ENCODE measurements at places on chromosomes 12 and 14. TPM values are rescaled to one million over a fixed set of nuclear protein-coding genes. Genes with fewer than 3 reads are reported as not detected.

Gene MYF6
- total RNA-seq = not detected

Gene RTL1
- total RNA-seq = not detected

Gene BMP4
- total RNA-seq = not detected

Gene ISCU
- total RNA-seq = 108 TPM

Gene SYCP3
- total RNA-seq = 0.69 TPM

Gene PTPRQ
- total RNA-seq = not detected

Gene RFX4
- total RNA-seq = not detected

Gene GYS2
- 0.40 TPM for total RNA-seq

Gene OVCH1
- not detected for total RNA-seq

Gene KLRB1
- 9.0 TPM for total RNA-seq

GRCh38 chr14:72401101-72401625 lies 468.9 kb downstream of the RGS6 start:
- no peak overlapping the region for H3K4me3 ChIP-seq
- H3K27ac ChIP-seq = no peak overlapping the region
- no peaks in the 10 kb centered on the region for H3K36me3 ChIP-seq
- no peak for DNase-seq
- no peaks in the 10 kb centered on the region for H3K27me3 ChIP-seq

- H3K27ac ChIP-seq = no peak overlapping the region
- H3K27me3 ChIP-seq = peaks cover 11% of the 10 kb centered on the region
- no peak for DNase-seq
- no peaks in the 10 kb centered on the region for H3K4me1 ChIP-seq
Measured at GRCh38 chr14:61129168-61129745, 148.2 kb downstream of the SLC38A6 start.

DNA sequence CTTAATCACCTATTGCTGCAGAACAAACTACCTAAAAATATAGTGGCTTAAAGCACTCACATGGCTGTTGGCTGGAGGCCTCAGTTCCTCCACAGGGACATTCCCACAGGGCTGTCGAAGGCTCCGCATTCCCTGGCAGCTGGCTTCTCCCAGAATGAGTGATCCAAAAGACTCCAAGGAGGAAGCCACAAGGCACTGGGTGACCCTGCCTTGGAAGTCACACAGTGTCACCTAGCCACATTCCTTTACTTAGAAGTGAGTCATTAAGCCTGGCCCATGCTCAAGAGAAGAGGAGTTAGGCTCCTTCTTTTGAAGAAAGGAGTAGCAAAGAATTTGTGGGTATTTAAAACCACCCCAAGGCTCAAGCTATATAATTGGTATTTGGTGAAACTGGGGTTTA lies 63.9 kb upstream of the MAP1LC3B2 start:
- H3K27me3 ChIP-seq = no peaks in the 10 kb centered on the region
- no peak for DNase-seq
- no peaks in the 10 kb centered on the region for H3K36me3 ChIP-seq
- no peak overlapping the region for H3K4me3 ChIP-seq
- no peak overlapping the region for H3K27ac ChIP-seq
- no peaks in the 10 kb centered on the region for H3K4me1 ChIP-seq

DNA sequence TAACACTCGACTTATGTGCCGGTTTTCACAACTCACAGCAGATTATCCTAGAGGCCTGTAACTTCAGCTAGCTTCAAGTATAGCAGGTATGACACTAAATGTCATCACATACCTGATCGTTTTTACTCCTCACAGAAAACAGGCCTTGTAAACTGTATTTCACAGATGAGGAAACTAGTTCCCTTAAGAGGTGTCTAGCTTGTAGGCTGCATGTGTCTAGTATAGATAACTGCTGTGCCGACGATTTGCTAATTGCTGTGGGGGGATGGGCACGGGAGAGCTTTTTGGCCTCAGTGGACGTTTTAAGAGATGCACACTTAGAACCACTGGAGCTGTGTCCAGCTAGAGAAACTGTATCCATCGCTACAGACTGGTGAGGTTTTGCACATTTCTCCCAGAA lies 78.8 kb downstream of the PAPOLA start:
- DNase-seq = no peak
- no peak overlapping the region for H3K27ac ChIP-seq
- H3K4me1 ChIP-seq = peaks cover 9% of the 10 kb centered on the region
- no peak overlapping the region for H3K4me3 ChIP-seq
- H3K27me3 ChIP-seq = no peaks in the 10 kb centered on the region
- no peaks in the 10 kb centered on the region for H3K36me3 ChIP-seq

DNA sequence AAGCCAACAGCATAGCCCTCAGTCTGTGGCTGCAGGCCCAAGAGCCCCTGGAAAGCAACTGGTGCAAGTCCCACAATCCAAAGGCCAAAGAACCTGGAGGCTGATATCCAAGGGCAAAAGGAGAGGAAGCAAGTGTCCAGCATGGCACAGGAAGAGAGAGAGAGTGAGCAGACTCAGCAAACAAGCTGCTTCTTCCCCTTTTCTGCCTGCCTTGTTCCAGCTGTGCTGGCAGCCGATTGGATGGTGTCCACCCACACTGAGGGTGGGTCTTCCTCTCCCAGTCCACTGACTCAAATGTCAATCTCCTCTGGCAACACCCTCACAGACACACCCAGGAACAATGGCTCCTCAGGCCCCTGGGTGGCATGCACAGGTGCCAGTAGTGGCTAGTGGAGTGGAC lies 33.5 kb downstream of the SMCO2 start:
- H3K4me1 ChIP-seq = no peaks in the 10 kb centered on the region
- H3K27ac ChIP-seq = no peak overlapping the region
- H3K4me3 ChIP-seq = no peak overlapping the region
- H3K27me3 ChIP-seq = peaks cover 3% of the 10 kb centered on the region
- DNase-seq = no peak

GRCh38 chr14:82134411-82134810 lies 600.8 kb upstream of the SEL1L start:
- no peaks in the 10 kb centered on the region for H3K27me3 ChIP-seq
- H3K36me3 ChIP-seq = no peaks in the 10 kb centered on the region
- no peak overlapping the region for H3K4me3 ChIP-seq
- no peak overlapping the region for H3K27ac ChIP-seq
- no peaks in the 10 kb centered on the region for H3K4me1 ChIP-seq
- no peak for DNase-seq

GRCh38 chr12:102509123-102509626 lies 28.8 kb upstream of the IGF1 start:
- no peaks in the 10 kb centered on the region for H3K27me3 ChIP-seq
- no peak overlapping the region for H3K4me3 ChIP-seq
- no peak for DNase-seq
- no peaks in the 10 kb centered on the region for H3K4me1 ChIP-seq

DNA sequence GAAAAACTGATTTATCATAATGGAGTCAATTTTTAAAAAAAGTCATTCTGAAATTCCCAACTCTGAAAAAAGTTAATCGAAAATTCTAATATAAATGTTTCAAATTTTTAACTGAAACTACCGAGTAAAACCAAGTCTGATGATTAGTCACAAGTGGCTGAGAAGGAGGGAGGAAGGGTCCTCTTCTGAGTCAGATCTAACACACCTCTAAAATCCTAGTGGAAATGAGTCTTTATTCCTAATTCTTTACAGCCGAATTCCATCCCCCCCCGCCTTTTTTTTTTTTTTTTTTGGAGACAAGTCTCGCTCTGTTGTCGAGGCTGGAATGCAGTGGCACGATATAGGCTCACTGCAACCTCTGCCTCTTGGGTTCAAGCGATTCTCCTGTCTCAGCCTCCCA lies 37.9 kb downstream of the RAD9B start:
- H3K36me3 ChIP-seq = peaks cover 9% of the 10 kb centered on the region
- DNase-seq = no peak

DNA sequence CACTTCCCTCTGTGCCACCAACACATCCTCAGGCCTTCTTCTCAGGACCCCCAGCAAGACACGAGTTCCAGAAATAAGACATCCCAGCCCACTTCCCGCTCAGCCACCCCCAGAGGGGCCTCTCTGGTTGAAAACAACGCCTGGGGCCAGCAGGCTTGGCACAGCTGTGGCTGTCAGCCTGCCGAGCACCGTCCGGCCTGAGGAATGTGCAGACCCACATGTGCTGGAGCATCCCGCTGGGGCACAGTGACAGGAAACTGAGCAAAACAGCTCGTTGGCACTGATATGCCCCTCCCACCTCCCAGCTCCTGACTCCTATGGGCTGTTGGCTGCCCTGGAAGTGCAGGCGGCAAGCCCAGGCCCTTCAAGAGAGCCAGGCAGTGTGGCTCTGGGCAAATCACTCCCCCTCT lies 1.4 kb downstream of the SYNE3 start:
- peak overlapping the region; percentile 77 for H3K4me3 ChIP-seq
- peaks cover 62% of the 10 kb centered on the region for H3K4me1 ChIP-seq
- no peaks in the 10 kb centered on the region for H3K36me3 ChIP-seq
- H3K27me3 ChIP-seq = no peaks in the 10 kb centered on the region
- DNase-seq = no peak

DNA sequence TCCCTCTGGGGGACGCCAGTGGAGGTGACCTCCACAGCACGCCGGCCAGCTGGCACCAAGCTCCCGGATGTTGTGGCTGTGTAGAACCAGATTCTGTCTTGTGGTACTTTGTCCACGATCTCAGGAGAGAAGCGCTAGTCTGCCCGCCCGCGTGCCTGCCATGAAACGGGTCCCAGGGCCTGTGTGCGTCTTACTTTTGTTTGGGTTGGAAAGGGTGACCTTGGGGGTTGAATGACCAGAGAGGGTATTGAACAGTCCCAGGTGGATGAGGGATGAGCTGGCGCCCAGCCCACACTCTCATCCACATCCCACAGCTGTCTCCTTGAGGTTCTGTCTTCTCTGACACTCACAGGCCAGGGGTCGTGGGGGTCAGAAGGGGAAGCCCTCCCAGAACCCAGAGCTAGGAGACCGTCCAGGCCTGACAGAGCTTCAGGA lies 78.3 kb downstream of the WDR20 start:
- H3K27me3 ChIP-seq = no peaks in the 10 kb centered on the region
- H3K27ac ChIP-seq = no peak overlapping the region
- no peak overlapping the region for H3K4me3 ChIP-seq
- peaks cover 10% of the 10 kb centered on the region for H3K4me1 ChIP-seq

GRCh38 chr12:52508211-52508610 lies 12.0 kb downstream of the KRT5 start:
- H3K36me3 ChIP-seq = no peaks in the 10 kb centered on the region
- H3K4me3 ChIP-seq = no peak overlapping the region
- H3K4me1 ChIP-seq = no peaks in the 10 kb centered on the region
- peaks cover 6% of the 10 kb centered on the region for H3K27me3 ChIP-seq
- DNase-seq = no peak

DNA sequence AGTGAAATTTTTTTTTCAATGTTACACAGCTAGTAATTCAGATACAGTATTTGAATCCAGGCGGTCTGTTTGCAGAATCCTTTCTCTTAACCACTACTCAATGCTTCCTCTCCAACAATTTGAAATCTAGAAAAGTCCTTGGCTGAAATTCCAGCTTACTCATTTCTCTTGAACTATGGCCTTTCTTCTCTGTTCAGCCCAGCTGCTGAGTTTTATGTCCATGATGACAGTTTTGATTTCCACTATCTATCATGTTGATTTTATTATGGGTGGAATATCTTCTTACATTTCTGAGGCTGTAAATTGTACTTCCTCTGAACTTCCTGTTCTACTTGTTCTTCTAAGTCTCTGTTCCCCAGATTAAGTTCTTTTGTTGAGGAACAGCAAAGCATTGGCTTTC lies 315.3 kb downstream of the DIO2 start:
- no peak overlapping the region for H3K27ac ChIP-seq
- no peaks in the 10 kb centered on the region for H3K27me3 ChIP-seq
- no peak overlapping the region for H3K4me3 ChIP-seq

- no peak overlapping the region for H3K4me3 ChIP-seq
- DNase-seq = no peak
- H3K27ac ChIP-seq = no peak overlapping the region
- H3K27me3 ChIP-seq = no peaks in the 10 kb centered on the region
Measured at GRCh38 chr14:86521843-86522242, 991.9 kb downstream of the FLRT2 start.

DNA sequence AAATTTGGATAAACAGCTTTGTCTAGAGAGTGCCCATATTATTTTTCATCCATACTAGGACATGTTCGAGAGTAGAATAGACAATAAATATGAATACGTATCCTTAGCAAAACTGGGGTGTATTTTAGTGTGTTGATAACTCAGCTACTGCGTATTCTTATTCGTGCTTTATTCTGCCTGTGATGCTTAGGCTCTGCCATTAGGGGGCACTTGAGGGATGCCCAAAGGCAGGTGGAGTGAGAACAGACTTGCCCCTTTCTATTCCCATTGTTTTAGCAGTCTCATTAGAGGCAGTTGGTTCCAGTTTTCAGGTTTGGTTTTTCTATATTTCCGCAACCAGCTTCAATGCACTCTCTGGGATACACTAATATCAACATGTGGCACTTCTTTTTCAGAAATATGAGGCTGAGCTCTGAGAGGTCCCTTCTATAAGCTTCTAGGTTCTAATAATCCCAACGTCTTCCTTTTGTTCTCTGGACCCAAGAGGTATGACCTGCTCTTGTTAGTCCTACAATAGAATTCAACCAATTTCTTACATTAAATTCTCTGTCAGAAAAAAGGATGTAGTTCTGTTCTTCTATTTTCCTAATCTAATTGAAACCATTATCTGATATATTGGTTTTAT lies 985.7 kb upstream of the FBXO33 start:
- no peak overlapping the region for H3K27ac ChIP-seq
- no peaks in the 10 kb centered on the region for H3K4me1 ChIP-seq
- H3K4me3 ChIP-seq = no peak overlapping the region
- H3K36me3 ChIP-seq = no peaks in the 10 kb centered on the region

DNA sequence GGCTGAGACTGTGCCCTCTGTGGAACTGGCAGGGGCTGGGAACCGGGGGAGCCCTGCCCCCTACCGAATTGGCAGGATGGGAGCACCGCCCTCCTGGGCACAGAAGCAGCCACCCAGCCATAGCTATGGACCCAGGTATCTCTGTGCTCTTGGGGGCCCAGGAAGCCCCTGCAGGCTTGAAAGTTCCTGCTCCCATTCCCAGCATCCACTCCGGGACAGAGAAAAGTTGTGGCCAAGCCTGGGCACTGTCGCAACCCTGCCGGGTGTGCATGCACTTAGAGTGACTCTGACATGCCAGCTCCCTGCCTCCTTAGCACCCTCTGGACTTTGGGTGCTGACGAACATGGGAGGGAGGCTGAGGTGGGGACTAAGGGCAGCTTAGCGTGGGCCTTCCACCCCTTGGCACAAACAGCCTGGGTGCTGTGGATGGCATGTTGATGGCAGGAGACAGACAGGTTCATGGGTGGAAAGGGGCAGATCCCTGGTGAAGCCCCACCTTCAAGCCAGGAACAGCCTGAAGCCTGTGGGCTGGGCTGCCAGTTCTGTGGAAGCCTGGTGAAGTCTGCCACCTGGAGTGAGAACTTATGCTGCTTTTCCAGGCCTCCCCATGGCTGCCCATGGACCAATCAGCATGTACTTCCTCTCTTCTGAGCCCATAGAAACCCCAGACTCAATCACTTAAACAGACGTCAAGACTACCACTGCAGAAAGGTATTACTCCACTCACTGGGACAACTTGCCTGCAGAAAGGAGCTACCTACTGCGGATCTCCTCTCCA lies 279.0 kb downstream of the ATXN7L3B start:
- H3K36me3 ChIP-seq = no peaks in the 10 kb centered on the region
- DNase-seq = no peak
- H3K4me1 ChIP-seq = no peaks in the 10 kb centered on the region
- H3K27ac ChIP-seq = no peak overlapping the region
- H3K4me3 ChIP-seq = no peak overlapping the region
- no peaks in the 10 kb centered on the region for H3K27me3 ChIP-seq

All from T-cell (primary cell).